CD4-positive, alpha-beta T cell treated with Interleukin-15 for 4 hours (primary cell): ENCODE measurements at places on chromosomes 16 and 17.

DNA sequence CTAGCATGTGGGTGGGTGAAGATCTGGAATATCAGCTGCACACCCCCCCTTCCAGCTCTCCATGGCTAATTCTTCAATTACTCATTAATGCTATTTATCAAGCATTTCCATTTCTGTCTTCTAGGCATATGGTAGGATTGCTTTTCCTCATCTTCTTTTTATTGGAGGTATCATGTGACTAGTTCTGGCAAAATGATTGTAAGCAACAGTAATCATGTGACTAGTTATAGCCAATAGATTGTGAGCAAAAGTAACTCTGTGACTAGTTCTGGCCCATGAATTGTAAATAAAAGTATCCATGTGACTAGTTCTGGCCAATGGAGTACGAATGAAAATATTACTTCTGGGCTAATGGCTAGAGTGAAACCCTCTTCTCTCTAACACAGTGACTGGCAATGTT, 107.0 kb upstream of the TMEM132E start:
- DNase-seq = no peak

DNA sequence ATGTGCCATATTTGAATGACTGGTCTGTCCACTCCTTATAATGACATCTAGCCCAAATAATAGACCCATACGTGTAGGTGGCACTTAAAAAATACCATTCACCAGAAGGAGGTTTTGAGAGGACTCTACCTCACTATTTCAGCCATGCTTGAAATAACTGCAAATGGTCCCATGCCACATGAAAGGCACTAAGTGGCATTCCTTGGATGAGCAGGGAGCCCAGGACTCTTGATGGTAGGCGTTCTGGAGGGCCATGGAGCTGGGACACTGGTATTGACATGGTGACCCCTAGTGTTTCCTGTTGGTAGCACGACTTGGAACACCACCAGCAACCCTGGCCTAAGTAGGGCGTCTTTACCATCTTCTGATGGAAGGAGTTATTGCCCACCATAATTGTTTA, 148.7 kb upstream of the ZFHX3 start:
- peak; percentile 0 for DNase-seq

DNA sequence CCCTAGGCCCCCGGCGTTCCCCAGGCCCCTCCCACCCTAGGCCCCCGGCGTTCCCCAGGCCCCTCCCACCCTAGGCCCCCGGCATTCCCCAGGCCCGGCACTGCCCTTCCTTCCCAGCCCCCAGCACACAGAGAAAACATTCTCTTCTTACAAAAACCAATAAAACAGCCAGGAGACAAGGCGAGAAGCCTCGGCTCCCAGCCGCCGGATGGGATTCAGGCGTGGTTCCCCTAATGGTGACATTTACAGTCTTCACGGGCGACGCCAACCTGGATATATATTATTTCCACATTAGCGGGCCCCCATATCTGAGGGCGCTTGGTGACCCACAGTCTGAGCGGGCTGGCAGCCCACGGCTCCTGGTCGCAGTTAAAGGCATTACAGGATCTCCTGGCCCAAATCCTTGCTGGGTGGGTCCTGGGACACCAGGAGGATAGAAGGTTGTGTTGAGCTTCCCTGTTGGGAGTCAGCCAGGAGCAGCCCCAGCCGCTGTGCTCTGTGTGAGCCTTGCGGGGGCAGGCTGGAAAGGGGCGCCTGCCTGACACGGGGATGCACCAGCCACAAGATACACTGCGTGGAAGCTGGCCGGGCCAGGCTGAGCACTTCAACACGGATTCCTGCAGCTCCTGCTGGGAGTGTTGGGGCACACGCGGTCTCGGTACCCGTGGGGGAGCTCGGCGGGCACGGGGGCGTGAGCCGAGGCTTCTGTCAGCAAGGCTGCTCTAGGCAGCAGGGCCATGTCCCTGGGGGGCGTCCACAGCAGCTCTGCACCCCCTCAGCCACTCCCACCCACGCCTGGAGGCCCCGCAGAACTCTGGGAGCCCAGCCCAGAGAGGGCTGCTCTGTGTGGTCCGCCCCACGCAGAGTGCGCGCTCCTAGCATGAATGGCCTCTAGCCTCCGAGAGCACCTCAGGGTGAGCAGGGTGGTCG, 83.7 kb downstream of the LMF1 start:
- DNase-seq = no peak

- DNase-seq = no peak
Measured at GRCh38 chr17:79414063-79414792, 196.6 kb downstream of the RBFOX3 start.

DNA sequence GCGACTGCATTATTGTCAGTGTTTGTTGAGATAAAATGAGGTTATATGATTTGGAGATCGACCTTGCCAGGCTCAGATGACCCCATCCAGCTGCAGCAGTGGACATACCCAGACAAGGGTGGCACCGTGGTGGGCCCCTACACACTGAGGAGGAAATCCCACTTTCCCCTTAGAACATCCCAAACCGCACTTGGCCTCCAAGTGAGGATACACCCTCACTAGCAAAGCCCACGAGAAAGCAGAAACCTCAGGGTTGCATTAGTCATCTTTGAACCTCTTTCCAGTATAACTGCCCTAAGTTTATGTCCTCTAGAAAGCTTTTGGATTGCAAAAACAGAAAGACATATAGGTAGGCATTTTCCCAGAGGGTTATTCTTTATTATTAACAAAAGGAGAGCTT, 101.5 kb downstream of the CLEC16A start:
- DNase-seq = no peak

- peak; percentile 3 for DNase-seq
Measured at GRCh38 chr17:5832886-5833285, 237.3 kb upstream of the WSCD1 start.
